Activated CD4-positive, alpha-beta memory T cell treated with anti-CD3 and anti-CD28 coated beads for 36 hours (primary cell): ENCODE measurements at places on chromosomes 6 and 20. TPM values are rescaled to one million over a fixed set of nuclear protein-coding genes. Genes with fewer than 3 reads are reported as not detected.

DNA sequence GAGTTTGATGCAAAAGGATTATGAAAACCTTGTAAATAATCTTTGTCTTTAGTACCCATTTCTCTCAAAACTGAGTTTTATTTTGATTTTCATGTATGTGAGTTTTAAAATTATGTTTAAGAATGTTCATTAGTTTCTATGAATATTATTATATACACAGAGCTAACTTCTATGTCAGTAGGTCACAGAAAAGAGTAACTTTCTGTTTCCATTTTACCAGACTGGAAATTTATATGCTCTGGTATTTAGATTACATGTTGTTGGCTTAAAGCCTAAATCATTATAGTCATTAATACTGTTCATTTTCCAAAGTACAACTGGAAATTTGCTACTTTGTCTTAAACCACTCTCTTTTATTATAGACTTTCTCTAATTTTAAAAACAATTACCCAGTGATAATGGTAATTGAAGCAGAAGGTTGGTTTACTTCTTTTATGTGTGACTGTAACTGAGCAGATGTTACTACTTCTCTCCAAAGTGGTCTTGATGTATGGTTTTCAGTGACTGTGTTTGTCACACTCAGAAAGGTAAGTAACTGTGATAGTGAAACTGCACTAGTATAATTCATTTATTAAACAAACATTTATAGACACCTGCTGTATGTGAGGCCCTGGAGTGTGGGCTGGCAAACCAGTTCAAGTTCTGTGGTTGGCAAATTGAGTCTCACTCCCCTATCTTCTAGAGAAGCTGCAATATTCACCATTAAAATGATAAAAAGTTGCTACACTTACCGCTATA lies 13.2 kb downstream of the CRYBG1 start:
- DNase-seq, result peak; percentile 14

The ESR1 gene
- total RNA-seq, result 0.10 TPM

- DNase-seq, result no peak
Measured at GRCh38 chr6:7939184-7939863, 28.7 kb upstream of the TXNDC5 start.

GRCh38 chr6:108235127-108235526 lies 25.7 kb downstream of the SNX3 start:
- no peak for DNase-seq

The PPP1R3G gene
- total RNA-seq, result not detected

GRCh38 chr6:148467926-148468325 lies 125.3 kb downstream of the SASH1 start:
- no peak for DNase-seq

The THEMIS gene
- total RNA-seq, result 11.5 TPM

The FOXO3 gene
- 6.5 TPM for total RNA-seq

DNA sequence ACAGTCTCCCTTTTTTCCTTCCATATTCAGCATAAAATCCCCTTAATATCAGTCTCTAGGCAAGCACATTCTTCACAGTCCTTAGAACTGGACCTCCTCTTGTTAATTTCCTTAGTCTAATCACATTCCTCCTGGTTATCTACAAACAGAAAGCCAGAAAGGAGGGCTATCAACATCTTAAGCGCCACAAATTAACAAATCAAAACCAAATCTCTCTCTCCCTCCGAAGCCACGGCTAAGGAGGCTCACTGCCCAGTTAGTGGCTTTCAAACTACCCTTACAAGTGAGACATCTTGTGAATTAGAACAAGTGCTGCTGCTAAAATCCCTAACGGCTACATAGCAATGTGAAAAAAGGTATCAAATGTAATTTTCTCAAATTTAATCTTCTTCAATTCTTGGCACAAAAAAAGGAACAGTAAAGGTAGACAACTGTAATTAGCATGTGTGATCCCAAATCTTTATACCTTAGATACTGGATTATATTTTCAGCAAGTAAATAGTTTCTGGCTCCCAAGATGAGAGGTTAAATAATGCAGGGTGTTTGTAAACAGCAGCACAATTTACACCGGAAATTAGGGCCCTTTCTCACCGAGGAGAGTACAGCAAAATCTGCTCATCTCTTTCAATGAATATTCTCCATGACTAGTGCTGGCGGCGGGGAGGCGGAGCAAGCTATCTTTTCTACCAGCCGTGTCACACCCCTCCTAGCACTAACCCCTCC lies 1.4 kb upstream of the TRIM39 start:
- peak; percentile 94 for DNase-seq

GRCh38 chr20:4896971-4897497 lies 104.3 kb downstream of the SLC23A2 start:
- peak; percentile 34 for DNase-seq

- DNase-seq, result no peak
Measured at GRCh38 chr20:53409447-53409717, 184.3 kb downstream of the ZNF217 start.

The APMAP gene
- 46.6 TPM for total RNA-seq
